ENCODE measurements at places on chromosomes 5 and 9.

- no peak for DNase-seq
Measured at GRCh38 chr5:100800562-100800961, 102.5 kb downstream of the ST8SIA4 start.

GRCh38 chr9:84758817-84759216 is 89.3 kb downstream of the NTRK2 start:
- no peak for DNase-seq

DNA sequence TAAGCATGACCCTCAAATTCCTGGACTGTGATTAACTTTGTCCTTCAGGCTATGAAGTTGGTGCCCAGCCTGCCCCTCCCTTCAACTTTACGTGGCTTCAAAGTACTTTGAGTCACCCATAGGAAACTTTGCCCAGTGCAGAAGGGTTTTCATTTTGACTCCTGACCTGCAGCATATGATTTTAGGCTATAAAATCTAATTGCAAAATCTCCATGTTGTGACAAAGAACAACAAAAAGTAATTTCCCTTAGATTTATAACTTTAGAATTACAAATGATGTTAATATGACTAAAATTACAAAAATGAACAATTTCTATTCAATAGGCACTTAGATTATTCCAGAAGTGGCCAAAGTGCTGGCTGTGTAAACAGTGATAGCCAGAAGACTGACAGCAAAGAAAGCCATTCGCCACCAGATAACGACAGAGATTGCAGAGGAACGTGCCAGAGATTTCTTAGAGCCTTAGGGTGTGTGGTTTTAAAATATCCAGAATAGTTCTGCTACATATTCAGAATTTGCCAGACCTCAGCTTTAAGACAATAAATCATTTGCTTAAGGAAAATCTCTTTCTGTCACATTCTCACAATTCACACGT is 197.4 kb downstream of the SEMA5A start:
- no peak for DNase-seq

- DNase-seq, result no peak
Measured at GRCh38 chr9:107240260-107240659, 42.8 kb upstream of the RAD23B start.

DNA sequence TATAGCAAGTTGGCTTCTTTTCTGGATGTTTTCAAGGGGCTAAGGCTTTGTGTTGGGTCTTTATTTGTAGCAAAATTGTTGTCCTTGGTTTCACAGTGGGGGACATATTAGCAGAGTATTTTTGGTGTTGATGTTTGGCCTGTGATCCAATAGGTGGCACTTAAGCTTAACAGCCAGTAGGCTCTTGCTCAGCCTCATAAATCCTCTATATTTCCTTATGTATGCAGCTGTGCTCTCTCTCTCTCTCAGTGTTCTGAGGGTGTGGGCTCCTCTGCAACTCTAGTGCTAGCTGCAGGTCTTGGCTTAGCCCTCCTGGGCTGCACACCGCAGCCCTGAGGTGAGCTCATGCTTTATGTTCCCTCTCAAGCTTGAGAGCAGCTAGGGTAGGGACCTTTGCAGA is 195.0 kb upstream of the GHR start:
- no peak for DNase-seq

- no peak for DNase-seq
Measured at GRCh38 chr5:155738616-155739015, 588.3 kb upstream of the SGCD start.

- no peak for DNase-seq
Measured at GRCh38 chr5:127428748-127429147, 88.7 kb upstream of the PRRC1 start.
